ENCODE measurements at places on chromosomes 4 and X.

DNA sequence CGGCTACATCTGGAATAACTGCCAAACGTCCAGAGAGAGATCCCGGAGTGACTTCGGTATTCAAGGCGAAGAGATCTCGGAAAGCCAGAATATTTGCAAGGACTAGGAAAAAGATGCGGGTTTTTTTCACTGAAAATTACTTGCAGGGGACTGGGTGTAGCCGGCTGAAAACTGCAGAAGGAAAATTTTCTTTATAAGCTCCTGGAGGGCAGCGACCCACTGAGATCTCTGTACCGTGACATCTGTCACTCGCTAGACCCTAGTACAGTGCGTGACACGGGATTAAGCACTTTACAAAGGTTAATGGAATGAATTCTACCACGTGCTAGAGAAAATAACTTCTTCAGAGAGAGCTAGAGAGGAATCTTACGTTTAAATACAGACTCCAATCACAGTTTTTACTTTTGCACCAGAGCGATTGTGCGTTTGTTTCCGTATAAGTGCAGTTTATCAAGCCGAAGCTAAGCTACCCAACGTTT lies 1.1 kb upstream of the LCORL start:
- DNase-seq = no peak

DNA sequence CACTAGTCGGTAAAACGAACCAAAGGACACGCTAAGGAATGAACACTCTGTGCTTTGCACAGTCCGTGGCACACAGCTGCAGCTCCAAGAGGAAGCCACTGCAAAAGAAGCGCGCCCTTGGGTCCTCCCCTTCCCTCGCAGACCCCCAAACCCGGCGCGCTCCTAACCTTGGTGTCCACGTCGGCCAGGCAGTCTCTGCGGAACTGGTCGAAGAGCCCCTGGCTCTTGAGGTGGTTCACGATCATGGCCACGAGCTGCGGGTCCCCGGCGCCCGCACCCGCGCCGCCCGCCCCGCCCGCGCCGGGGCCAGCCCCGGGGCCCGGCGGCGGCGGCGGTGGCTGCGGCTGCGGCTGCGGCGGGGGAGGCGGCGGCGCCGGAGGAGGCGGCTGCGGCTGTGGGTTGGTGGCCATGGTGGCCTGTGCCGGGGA lies 333 bp downstream of the BOD1L1 start:
- DNase-seq = peak; percentile 92

- DNase-seq = no peak
Observed at GRCh38 chr4:127097061-127097460, 535.7 kb upstream of the INTU start.

DNA sequence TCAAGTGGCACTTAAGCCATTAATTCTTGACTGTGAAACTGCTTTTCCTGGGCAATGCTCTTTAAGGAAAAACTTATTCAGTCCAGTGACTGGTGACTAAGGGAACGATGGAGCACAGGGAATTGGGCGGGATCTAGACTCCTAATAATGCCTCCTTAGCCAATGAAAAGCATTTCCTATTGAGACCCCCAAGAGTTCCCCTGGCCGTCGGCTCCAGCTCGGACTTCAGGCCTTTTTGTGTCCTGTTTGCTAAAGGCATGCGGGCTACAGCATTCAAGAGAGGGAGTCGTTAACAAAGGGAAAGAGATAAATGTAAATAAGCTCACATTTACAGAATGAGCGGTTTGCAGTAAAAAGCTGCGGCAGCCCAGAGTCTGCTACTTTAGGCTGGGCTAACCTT lies at the start of gene LPAR4:
LPAR4 (plus strand) TSS at position 232 of the 400 bp plus-strand sequence. CDS start 7,150 bp downstream, outside the sequence.
- no peak for DNase-seq

GRCh38 chr4:165027762-165028402 lies 3.9 kb upstream of the TRIM60 start:
- DNase-seq = no peak

- DNase-seq = peak; percentile 75
Observed at GRCh38 chr4:4852591-4853362, 6.7 kb upstream of the MSX1 start.

DNA sequence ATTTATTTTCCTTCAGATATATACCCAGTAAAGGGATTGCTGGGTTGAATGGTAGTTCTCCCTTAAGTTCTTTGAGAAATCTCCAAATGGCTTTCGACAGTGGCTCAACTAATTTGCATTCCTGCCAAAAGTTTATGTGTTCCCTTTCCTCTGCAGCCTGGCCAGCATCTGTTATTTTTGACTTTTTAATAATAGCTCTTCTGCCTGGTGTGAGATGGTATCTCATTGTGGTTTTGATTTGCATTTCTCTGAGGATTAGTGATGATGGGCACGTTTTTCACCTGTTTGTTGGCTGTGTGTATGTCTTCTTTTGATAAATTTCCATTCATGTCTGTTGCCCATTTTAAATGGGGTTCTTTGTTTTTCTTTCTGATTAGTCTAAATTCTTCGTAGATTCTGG lies 375.2 kb downstream of the UBE2NL start:
- no peak for DNase-seq

- DNase-seq = no peak
Observed at GRCh38 chrX:50567636-50568035, 97.0 kb upstream of the DGKK start.

DNA sequence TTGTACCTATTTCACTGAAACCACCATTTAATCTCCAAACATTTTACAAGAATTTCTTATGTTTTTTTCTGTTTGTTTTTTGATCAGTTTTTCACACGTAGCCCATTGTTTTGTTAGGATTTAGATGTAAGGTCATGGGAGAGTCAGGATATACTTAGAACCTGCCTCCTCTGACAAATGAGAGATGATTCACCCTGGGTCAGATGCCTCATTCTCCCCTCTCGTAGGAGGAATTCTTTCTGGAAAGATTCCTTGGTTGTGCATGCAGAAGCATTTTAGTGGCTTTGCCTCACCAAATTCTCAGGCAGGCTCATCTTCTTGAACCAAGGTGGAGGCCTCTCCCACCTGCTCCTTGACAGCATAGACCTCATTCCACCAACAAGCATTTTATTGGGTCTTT lies 599.3 kb downstream of the SPRY1 start:
- no peak for DNase-seq

GRCh38 chrX:71282514-71283402 lies 677 bp upstream of the NONO start:
- DNase-seq = no peak

- DNase-seq = peak; percentile 45
Observed at GRCh38 chrX:107712231-107713202, 63.1 kb downstream of the TSC22D3 start.

DNA sequence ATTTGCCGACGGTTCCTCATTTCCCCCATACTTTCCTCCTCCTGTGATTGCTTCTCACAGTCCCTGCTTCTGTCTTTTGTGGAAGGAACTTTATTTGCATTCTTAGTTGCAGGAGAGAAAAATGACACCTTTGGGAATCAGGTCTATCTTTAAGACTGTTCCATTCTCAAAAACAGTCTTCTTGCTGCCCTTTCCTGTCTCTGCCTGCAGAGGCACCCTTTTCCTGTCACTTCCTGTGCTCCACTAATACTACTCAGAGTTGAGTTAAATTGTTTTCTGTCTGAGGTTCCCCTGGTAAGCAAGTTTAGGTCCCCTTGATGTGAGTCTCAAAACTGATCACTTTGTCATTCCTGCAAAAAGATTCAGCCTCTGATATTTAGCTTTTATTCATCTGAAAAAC lies 208.8 kb upstream of the CLNK start:
- DNase-seq = no peak

DNA sequence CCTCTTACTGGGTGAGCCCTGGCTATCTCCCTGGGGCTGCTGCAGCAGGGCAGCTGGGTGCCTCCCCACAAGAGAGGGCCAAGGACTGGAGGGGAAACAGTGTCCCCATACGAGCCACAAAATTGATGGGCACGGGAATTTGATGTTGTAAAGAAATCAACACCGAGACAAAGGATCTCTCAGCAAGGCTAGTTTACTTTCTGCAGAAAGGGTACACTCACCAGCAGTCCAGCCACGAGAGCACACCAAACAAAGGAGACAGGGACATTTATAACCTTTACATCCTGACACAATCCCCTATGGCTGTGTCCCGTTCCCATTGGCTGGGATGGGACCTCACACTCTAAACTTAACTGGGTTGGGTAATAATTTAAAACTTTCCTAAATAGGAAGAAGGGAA lies 25.9 kb downstream of the METAP1 start:
- no peak for DNase-seq

DNA sequence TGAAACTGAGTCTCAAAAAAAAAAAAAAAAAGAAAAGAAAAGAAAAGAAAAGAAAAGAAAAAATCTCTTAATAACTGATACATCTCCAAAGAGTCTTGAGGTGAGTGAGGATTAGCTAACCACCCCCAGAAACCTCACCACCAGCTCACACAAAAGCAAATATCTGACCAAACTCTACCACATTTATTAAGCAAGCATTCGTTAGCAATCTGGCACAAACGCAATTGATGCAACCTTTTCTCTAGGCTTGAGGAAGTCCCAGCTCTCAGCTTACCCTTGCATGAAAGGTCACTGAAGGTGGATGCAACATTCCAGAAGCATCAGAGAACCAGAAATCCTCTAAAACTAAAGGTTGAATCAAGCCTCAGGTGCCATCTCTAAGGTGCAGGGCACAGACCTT lies 231.9 kb upstream of the BCOR start:
- no peak for DNase-seq

GRCh38 chr4:123266221-123266620 lies 130.4 kb upstream of the SPRY1 start:
- DNase-seq = no peak

- DNase-seq = no peak
Observed at GRCh38 chr4:159272273-159273140, 169.6 kb downstream of the RAPGEF2 start.

GRCh38 chr4:121192013-121192412 lies 27.9 kb upstream of the TNIP3 start:
- no peak for DNase-seq

DNA sequence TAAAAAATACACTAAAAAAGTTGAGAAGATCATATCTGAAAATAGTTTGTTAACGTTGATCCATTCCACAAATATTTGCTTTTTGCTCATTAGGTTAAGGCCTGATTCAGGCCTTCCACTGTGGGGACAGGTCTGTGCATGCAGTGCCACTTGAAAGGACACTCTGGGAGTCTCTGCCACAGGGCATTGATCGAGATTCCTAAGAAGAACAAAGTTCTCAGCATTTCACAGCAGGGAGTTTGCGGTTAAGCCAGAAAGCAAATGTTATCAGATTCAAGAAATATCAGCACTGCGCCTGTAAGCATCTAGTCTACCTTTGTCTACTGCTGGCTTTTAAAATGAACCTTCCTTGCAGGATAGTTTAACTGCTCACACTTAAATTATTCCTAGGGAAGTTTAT lies 62.2 kb upstream of the TNIP3 start:
- DNase-seq = no peak

DNA sequence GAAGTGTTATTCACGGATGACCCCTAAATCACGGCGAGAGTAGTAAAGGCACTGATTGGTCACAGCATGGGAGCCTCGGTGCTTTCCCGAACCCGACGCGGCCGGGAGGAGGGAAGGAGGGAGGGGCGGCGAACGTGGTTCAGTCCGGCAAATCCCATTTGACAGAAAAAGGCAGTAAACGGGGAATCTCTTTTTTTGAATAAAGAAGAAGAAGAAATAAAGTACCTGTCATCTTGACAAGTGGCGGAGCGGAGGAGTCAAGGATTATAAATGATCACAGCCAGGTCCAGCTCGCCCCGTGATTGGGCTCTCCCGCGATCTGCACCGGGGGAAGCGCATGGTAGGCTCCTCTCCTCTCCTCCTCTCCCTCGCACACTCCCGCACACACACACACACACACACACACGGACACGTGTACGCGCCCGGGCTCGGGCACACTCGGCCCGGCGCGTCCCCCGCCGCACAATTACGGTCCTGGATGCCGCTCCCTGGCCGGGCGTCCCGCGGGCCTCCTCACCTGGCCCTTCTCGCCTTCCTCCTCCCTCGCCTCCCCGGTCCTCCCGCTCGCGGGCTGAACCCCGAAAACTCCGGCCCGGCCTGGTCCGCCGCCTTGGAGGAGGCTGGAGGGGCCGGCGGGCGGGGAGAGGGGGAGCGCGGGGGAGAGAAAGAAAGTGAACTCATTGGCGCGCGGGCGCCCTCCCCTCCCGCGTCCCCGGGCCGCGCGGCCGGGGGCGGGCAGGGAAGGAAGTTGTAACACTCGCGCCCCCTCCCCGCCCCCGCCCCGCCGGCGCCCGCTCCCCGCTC lies 99.2 kb upstream of the TENM3 start:
- DNase-seq = no peak

- no peak for DNase-seq
Observed at GRCh38 chrX:4263030-4263803, 549.8 kb upstream of the PRKX start.

DNA sequence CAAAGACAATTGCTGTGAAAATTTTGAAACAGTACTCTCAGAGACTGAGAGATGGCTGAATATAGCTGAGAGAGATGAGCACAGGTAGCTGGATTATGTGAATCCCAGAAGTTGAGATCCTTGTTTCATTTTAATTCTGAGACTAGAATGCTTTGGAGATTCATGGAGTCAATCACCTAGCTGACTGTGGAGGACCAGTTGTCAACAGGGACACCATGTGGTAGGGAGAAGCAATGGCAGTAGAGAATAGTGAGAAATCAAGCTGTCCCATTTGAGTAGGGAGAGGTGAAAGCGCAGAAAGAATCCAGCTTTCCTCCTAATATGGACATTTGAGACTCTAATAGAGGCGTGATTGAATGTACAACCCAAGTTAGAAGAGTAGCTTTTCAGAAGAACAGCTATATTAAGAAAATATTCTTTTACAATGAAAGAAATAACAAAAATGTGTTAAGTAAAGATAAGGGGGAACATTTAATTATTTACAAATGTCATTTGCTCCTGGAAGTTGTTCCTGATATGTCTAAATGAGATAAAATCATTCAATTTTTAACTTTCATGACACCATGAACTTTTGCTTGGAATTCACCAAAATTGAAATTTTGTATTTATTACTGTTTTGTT lies 30.3 kb upstream of the GLRB start:
- DNase-seq = no peak

- DNase-seq = no peak
Observed at GRCh38 chrX:148572337-148572736, 71.9 kb downstream of the AFF2 start.

GRCh38 chrX:9538544-9539045 lies 73.7 kb downstream of the TBL1X start:
- no peak for DNase-seq

DNA sequence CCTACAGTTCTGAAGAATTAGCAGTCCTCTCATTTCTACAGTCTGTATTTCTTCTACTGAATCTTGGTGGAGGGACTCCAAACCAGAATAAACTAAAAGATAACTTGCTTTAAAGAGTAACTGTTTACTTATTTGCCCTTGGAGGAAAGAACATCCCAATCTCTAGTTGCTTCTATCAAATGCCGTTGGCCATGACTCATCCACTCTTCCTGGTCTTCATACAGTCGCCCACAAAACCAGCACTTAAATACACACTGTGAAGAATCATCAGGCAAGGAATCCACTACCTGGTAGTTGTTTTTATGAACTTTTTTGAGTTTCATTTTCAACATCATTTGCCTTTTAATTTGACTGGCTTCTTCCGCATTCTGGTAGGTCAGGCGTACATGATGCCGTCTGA lies 14.2 kb downstream of the ZNF518B start:
- DNase-seq = no peak

DNA sequence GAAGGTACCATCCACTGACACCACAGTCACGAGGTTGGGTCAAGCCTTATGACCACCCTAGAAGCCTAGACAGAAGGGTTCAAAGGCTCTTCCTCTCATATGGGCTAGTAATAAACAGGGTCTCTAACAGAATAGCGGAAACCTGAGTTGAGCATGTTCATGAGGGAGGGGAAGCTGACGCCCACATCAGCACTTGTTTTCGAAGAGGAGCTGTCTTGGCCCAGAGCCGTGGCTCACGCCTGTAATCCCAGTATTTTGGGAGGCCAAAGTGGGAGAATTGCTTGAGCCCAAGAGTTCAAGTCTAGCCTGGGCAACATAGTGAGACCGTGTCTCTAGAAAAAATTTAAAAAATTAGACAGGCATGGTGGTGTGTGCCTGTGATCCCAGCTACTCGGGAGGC lies 21.5 kb upstream of the TMSB4X start:
- DNase-seq = no peak

Measured in spleen (tissue), 13 donors.